ENCODE measurements at places on chromosomes 4 and X.

DNA sequence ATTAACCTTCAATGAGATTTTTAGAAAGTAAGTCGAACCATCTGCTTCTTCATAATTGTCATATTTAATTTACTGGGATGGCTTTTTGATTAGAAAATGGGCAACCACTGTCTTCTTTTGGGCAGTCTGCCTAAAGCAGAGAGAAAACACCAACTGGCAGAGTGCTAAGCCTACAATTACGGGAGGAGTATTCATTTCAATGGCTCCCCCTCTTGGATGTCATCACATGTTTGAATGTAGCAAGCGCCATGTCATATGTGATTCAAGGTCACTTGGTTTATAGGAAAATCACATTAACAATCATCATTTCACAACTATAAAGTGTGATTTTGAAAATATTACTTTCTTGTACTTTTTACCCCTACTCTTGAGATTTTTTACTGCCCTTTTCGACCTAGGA is 261.9 kb downstream of the FRMPD4 start:
- DNase-seq, result no peak

DNA sequence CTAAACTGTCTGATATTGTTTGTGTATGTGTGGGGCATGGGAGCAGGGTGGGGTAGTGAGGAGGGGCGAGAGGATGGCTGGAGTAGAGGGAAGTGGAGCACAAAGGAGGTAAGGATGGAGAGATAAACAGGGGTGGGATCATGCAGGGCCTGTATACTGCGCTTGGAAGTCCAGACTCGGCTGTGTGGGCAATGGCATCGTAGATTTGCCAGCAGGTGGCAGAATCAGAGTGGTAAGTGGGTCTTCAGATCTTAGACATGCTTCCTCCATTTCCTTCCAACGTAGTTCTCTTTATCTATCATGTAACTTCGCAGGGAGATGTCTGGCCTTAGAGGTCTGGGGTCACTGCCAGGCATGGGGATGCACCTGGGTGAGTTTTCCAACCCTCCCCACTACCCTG is 155.5 kb downstream of the PDGFRA start:
- no peak for DNase-seq

DNA sequence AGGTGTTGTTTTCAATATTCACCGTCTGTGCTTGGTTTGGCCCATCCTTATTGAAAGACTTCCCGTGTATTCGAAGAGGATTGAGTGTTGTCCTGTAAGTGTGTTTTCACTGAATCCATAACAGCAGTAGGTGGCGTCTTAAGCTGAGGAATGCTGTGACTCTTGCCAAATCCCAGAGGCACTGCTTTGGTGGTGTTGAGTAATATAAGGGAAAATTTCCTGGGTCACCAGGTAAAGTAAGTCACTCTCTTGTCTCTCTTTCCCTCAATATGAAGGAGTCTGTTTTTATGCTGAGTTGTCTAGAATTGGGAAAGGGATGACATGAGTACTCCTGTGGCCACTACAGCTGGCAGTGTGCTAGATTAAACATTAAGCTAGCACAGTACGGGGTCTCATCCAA is 146.7 kb upstream of the ZXDB start:
- DNase-seq, result no peak

DNA sequence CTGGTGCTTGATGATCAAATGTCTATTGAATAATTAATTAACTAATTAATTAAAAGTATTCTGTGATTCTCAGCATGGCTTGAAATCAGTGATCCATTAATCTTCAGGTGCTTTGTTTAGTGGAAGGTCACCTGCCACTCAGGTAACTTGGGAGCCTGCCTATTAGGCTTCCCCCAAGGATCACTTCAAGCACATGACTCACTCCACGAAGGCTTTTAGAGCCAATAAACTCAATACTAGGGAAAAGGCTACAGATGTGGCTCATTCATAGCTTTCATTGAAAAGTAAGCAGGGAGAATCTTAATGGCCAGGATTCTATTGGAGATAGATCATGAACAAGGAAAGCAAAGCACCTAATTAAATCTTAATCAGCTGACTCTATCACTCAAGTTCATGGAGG is 21.3 kb downstream of the AREG start:
- DNase-seq, result no peak
